ENCODE measurements at places on chromosomes 2 and 18.

- no peak for DNase-seq
Observed at GRCh38 chr2:1987379-1987778, 243.1 kb upstream of the PXDN start.

- no peak for DNase-seq
Observed at GRCh38 chr2:55092439-55092838, 42.2 kb upstream of the RTN4 start.

DNA sequence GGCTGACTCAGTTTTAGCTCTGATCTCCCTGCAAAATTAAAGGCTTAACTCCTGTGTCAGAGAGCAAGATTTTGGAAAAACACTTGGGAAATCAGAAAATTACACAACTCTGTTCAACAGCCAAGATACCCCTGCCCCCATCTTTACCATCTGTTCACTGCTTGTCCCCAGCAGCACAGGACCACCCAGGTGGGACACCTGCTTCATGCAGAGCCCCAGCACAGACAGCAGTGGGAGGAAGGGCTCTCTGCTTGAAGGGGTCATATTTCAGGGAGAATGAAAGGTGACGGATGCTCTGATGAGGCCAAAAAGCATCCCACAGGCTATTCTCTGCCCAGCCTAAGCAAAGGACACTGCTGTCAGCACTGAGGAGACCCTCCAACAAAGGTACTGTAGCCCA lies 584.6 kb upstream of the KLHL29 start:
- DNase-seq = no peak

- DNase-seq = no peak
Observed at GRCh38 chr2:143955401-143956065, 564.4 kb downstream of the ZEB2 start.

GRCh38 chr2:197378494-197379307 lies 56.1 kb downstream of the SF3B1 start:
- peak; percentile 89 for DNase-seq

DNA sequence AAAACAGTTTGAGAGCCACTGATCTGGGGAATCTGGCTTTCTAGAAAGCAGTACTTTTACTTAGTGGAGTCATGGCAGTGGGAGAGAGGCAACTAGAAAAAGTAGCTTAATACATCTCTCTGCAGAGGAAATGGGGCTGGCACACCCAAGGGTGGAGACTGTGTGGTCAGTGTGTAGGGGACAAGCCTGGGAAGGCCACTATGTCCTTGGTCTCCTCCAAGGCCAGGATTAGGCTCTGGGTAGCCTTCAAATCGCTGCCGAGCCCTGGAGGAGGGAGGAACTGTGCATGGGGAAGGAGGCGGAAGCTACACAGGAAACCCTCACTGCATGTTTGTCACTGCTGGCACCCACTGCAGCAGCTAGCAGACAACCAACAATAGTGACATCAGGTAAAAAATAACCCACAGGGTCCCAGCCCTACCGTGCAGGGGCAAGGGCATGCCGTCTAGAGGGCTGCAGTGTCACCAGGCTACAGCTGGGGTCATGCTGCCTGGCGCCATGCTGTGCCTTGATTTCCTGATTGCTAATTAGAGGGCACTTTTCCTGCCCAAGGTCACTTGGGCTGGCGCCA lies 34.8 kb downstream of the LBH start:
- no peak for DNase-seq

- peak; percentile 72 for DNase-seq
Observed at GRCh38 chr18:67300498-67300897, 216.0 kb downstream of the DSEL start.

- DNase-seq = no peak
Observed at GRCh38 chr2:237056287-237056875, 29.3 kb upstream of the COPS8 start.

GRCh38 chr2:186559848-186560247 lies 30.0 kb upstream of the ITGAV start:
- DNase-seq = no peak

DNA sequence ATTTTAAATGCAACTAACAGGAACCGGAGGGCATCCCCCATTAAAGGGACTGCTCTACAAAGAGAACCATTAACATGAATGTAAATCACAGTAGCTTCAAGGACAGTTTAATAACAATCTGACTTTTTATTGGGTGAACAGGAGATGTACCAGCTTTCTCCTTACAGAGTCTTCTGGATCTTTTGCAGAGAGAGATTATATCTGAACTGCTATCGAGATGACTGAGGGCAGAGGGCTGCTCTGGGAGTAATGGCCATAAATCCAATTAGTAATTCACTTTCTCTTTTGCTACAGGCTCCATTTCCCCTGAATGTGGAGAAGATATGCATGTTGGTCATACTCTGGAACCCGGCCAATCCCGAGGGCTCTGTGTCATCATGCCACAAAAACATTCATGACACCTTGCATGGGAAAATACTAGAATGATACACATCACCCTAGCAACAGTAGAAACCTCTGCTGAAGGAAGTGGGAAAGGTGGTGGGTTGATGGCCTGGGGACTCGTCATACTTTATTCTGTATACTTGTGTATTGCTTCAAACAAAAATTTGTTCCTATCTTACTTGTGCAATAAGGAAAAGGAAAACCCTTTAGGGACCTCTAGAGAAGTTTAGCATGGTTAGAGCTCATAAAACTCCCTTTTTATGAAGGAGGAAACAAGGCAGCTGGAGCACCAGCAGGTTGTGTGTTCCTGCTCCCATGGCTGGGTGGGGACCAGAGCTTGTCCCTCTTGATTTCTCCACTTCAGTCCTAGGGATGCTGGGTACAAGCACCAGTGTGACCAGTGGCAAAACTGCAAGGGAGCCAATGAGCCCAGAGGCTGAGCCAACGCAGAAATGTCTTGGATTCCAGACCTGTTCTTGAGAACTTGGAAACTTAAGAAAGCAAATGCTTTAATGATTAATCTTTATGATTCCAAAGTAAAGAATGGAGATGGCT lies 26.0 kb downstream of the CTAGE1 start:
- DNase-seq = no peak

DNA sequence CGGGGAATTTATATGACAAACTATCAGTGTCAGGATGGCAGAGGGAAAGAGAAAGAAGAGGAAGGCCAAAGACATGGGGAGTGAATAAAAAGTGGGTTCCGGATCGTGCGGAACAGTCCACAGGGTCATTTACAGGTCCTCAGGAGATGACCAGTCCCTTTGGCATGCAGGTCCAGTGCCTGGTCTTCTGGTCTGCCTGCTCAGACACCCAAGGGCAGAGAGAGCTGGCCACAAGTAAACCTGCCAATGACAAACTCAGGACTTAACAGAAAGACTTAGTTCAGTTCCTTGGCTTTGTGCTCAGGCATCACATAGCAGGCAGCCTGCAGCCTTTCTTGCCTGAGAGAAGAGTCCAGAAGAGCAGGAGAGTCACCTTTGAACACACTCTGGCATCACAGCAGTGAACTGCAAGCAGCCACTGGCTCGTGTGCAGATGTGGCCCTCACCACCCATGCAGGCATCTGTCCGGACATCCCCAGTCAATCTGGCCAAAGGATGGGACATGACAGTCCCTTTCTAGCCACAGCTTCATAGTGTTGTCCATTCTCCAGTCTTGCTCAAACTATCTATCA lies 14.0 kb downstream of the TMEM127 start:
- DNase-seq = no peak

GRCh38 chr2:237488295-237488694 lies 1.2 kb downstream of the MLPH start:
- no peak for DNase-seq

GRCh38 chr2:23118313-23118712 lies 266.7 kb upstream of the KLHL29 start:
- no peak for DNase-seq

DNA sequence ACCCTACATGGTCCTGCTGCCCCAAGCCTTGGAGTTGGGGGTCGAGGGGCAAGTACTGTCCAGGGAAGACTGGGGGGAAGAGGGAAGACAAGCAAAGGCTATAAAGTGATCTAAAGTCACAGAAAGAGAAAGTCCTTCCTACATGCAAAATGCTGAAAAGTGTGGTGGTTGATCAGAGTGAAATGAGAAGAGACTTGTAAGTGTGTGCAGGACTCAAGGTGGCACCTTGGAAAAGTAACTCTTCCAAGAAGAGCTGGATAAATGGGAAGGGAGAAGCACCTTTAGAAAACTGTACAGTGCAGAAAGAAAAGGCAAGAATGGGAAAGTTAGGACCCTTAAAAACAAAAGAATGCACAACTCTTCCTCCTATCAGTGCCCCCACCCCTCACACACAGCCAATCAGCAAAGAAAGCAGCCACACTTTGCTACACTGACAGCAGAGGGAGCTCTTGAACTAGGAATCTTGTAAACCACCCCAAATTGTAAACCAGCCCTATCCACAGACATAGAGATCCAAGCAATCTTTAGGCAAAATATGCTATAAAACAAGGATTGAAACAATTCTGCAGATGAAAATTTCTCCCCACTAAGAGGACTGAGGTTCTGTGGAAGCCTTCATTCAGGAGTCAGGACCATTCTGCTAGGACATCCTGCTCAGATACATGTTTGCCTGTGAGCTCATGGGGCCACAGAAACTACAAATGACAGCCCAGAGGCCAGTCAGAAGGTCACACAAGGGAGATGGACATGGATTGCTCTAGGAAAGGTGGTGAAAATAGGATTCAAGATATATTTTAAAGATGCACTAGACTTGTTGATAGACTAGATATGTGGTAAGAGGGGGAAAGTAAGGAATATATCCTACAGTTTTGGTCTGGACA lies 146.4 kb downstream of the FTCDNL1 start:
- peak; percentile 78 for DNase-seq

- DNase-seq = peak; percentile 51
Observed at GRCh38 chr2:53569957-53570727, 197.5 kb upstream of the CHAC2 start.

GRCh38 chr18:25284861-25285550 lies 67.0 kb downstream of the ZNF521 start:
- no peak for DNase-seq
